ENCODE measurements at places on chromosomes 12 and 14.

DNA sequence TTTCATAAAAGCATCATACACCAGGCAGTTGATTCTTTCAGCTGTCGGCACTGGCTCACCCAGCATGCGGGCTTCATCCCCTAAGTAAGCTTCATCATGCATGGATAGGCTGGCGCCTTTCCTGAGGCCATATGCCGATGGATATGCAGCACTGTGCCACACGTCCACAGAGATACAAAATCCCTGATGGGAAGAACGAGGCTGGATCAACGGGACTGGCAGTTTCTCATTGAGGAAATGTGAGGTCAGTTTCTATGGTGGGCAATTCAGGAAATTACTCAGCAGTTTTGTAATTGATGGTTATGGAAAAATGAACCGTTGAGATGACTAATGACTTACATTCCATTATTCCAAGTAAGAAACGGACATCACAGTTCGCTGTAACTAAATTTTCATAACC lies 453.8 kb downstream of the TMEM121 start:
- DNase-seq, result no peak

- no peak for DNase-seq
These were observed 207.9 kb upstream of the TMEM260 start for GRCh38 chr14:56371737-56372136.

DNA sequence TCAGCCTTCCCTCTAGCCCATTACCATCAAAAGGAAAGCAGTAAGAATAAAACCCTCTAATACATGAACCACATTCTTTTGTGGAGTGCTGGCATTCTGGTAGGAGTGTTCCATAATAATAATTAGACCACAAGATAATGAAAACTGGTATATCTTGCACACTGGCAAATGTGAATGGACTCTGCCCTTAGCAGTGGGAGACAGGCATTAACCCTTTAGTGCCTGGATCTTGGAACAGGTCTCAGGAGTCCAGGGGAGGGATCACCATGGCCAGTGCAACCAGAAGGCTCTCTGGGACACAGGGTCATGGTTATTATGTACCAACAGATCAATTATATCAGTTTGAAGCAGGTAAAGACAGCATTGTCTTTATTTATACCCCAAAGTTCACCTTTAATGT lies 387.5 kb upstream of the TMPO start:
- DNase-seq, result no peak

DNA sequence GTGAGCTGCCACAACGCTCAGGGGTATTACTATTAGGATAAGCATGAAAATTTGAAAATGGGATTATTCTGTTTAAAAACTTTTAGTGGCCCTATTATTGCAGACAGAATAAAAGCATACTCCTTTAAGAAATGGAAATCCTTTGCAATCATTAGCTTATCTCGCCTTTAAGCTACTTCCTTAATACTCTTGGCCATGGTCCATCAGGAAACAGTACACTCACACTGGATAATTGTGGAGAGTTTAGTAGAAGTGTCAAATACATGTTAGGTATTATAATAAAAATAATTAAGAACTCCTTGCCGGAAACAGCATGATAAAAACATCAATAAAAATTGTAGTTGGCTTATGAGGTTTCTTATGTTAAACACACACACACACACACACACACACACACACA lies 100.4 kb upstream of the PPFIA2 start:
- no peak for DNase-seq

- DNase-seq, result no peak
These were observed 62.7 kb downstream of the CHST11 start for GRCh38 chr12:104519190-104520019.

DNA sequence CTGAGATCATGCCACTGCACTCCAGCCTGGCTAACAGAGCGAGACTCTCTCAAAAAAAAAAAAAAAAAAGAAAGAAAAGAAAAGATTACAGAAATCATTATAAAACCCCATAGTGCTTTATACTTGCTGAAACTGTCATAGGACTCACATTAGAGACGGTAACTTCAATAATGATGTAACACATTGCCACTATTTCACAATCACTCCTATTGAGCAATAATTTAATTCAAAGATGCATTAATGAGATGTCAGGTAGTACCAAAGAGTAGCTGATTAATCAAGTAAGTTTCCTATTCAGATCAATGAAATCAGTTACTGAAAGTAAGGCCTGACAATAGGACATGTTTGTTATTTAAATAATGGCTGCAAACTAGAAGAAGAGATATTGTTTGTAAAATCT lies 751.5 kb upstream of the ALG10B start:
- DNase-seq, result no peak

GRCh38 chr12:49295082-49295936 lies at the start of gene PRPH:
Gene PRPH (plus strand): TSS chr12:49295147. CDS start chr12:49295201, 54 bp downstream.
- no peak for DNase-seq

DNA sequence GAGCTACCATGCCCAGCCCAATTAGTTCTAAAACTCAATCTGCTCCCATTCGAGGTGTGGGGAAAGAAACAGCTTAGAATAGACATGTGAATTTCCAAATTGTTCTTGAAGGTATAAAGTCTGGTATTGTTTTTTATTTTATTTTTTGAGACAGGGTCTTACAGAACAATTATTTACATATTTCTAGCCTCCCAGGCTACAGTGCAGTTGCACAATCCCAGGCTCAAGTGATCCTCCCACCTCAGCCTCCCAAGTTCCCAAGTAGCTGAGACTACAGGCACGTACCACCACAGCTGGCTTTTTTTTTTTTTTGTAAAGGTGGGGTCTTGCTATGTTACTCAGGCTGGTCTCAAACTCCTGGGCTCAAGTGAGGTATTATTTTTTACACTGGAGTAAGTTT lies 6.3 kb downstream of the SLC11A2 start:
- DNase-seq, result no peak

DNA sequence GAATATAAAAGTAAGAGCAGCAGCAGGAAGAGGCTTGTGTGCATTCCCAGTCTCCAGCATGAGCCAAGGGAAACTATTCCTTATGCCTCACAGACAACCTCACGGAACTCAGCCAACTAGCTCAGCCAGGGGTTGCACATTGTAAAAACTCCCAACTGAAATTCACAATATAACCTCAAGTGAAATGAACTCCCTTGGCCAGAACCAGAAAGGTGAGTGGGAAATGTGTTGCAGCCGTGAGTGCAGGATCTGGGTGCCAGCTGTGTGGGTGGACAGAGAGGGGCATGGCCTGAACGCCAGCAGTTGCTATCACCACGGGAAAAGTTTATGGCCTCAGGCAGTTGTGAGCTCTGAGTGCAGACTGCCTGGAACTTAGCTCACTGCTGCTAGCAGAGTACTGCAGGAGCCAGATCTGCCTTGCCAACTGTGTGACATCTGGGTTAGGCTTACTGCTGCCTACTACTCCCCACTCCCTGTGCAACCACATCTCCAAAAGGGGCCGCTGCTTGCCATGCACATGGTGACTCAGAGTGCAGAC lies 2.3 kb upstream of the CLEC1A start:
- no peak for DNase-seq

DNA sequence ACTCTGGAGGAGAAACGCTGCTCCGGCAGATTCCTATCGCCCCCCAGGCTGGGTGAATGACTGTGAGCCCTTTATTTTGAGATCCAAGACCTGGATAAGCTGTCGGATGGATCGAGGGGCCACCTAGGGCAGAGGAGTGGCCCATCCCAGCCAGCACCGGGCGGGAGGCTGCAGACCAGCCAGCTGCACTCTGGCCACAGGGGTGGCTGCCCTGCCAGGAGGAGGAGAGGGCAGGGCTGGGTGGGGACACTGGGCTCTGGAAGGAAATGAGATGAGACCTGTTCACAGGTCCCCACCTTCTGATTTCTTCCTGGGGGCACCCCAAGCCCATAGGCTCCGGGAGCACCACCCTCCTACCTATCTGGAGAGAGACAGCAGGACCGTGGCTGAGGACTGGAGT lies 140.0 kb downstream of the PIWIL1 start:
- no peak for DNase-seq

GRCh38 chr14:36662543-36663403 lies 1.1 kb downstream of the PAX9 start:
- peak; percentile 67 for DNase-seq

DNA sequence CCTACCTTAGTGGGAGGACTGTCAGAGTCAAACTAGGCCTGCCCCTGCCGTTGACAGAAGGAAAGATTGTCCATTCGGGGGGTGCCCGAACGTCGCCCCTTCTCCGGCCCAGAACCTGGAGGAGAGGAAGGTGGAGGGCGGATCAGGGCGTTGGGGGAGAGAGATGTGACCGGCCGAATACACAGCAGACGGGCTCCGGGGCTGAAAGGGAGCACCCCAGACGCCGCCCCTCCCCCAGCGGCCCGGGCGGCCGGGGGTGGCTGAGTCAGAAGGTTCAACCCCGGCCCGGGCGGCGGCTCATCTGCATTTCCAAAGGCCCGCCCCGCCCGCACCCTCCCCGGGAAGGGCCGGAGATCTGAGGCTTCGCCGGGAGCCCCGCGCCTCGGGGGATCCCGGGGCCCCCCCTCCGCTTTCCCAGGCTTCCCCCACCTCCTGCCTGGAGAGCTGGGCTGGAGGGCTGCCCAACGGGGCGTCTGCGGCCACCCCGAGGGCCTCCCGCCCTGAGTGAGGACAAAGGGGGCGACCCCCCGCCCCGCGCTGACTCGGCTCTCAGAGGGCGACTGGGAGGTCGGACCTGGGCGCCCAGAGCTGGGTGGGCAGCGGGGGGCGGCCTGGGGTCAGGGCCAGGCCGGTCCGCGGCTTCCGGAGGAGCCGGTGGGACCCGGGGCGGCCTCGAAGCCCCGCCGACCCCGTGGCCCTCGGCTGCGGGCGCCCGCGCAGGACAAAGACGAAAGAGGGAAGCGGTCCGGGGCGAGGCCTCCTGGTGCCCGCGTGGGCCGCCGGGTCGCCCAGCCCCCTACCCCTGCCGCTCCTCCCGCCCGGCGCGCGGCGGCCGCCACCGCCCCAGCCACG lies 3.7 kb upstream of the SETD1B start:
- peak; percentile 72 for DNase-seq

DNA sequence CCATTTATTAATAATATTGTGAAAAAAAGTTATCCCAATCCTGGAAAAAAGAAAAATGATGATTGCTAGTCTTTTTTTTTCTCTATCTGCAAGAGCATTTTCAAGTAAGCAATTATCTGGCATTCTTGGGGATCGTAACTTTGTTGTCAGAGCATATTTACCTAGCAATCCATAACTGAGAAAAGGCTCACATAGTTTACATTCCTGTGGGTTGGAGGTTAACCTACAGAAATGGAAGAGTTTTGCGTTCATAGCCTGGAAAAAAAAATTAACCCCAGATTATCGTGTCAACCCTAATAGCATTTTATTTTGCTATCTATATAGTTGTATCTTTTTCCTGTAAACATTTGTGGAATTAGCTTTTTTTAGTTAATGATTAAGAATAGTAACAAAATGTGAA lies 292.3 kb downstream of the DAD1 start:
- DNase-seq, result no peak

- no peak for DNase-seq
These were observed 122.5 kb downstream of the KTN1 start for GRCh38 chr14:55702511-55702910.

DNA sequence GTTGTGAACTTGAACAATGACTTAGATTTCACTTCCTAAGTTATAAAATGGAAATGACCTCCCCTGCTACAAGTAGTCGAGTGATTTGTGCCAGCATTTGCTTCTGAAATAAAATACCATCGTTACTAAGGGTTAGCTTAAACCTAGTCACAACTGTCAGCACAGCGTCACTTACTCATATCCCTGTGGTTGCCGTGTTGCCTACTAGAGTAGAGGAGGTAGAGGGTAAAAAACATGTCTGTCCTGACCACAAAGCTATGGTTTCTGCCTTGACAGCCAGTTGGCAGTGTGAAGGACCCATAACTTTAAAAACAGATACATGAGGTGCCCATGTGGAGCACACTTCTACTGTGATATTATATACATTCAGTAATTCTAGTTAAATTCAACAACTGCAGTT lies 234.2 kb upstream of the RGS6 start:
- DNase-seq, result no peak

DNA sequence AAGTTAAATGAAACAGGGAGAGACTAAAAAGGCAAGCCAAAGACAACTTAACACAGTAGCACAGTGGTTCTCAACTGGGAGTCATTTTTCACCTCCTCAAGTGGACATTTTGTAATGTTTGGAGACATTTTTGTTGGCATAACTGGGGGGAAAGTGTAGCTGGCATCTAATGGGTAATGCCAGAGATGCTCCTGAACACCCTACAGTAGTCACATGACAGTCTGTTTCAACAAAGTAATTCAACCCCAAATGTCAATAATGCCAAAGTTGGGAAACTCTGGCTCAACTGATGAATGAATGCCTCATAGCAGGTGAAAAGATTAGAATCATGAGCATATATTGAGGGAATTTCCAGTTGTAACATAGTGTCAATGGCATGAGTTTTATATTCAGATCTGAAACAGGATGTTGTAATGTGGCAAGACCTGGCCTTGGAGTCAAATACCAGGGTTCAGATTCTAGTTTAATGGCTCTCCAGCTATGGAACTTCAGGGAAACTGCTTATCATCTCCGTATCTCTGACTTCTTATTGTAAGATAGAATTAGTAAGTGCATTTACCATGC lies 2.4 kb upstream of the OR4K5 start:
- no peak for DNase-seq

GRCh38 chr14:106395456-106396050 lies 869.2 kb downstream of the TMEM121 start:
- DNase-seq, result no peak

DNA sequence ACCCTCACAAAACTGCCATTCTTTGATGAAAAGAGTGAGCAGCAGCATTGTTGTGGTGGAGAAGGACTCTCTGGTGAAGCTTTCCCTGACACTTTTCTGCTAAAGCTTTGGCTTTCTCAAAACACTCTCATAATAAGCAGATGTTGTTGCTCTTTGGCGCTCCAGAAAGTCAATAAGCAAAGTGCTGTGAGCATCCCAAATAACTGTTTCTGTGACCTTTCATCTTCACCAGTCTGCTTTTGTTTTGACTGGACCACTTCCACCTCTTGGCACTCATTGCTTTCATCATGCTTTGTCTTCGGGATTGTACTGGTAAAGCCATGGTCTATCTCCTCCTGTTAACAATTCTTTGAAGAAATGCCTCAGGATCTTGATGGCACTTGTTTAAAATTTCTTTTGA lies 424.7 kb upstream of the TMPO start:
- no peak for DNase-seq

DNA sequence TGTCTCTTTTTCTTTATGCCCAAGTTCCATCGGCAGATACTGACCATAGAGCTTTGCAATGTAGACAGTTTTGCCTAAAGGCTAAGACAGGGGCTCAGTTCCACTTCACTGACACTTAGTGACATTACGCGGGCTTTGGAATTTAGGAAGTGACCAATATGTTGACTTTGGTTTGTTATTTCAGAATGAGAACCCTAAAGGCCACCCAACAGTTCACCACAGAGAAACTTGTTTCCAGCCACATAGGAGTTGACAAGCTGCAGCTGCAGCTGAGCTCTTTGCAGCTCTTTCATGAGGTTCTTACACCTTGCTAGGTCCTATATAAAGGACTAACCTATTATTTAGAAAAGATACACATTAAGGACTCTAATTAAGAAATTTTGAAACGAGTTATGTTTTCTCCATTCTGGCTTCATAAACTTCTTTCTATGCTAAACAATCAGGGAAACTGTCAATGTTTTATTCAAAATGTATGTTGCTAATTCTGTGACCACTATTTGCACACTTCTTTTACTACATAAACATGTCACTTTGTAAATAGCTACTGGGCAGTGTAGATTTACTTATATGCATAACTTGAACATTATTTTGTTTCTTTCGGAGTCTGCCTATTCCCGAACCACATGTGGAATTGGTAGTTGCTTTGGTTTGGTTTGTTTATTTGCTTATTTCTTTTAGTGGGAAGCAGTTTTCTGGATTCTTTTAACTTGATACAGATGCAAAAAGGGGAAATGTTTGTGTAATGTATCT lies 18.5 kb upstream of the KLRD1 start:
- DNase-seq, result no peak
